ENCODE measurements at places on chromosomes 13 and 19.
A peak's percentile ranks its signal among the peaks of the same experiment; 100 is the strongest.

DNA sequence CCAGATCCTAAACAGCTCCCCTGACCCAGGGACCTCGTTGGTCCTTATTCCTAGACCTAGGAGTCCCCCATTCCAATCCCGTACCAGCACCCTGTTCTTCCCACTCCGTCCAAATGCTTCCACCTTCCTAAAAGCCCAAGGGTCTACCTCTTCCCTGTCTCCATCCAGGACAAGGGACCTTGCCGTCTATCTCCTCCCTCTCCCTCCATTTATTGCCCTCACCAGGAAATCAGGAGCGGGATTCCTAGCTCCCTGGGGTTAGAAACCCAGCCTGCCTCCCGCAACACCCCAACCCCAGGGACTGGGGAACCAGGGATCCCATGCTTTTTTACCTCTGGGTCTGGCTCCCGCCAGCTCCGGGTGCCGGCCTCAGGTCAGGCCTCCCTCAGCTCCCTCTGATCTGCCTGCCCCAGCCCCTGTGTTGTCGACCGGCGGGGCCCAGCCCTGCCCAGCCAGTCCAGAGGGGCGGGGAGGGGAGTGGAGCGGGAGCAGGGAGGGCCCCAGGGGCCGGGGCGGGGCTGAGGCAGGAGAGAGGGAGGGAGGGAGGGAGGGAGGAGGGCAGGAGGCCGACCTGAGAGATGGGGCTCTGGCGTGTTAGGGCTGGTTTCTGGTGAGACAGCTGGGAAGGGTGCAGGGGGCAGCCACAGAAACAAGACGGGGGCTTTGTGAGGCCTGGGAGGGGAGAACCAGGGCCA is at the start of gene B3GNT8:
TSS of gene B3GNT8 (minus strand) at position 423 of the 695 bp plus-strand sequence. CDS start 596 bp downstream, outside the sequence.
- DNase-seq = peak; percentile 30

GRCh38 chr19:45218911-45219743 is 26.1 kb downstream of the EXOC3L2 start:
- no peak for DNase-seq

- DNase-seq = no peak
Observed at GRCh38 chr19:54662730-54663129, at the start of gene LILRB4. Gene LILRB4, plus strand, starts transcription at chr19:54662985. Its CDS starts 49 bp downstream, at chr19:54663034.

DNA sequence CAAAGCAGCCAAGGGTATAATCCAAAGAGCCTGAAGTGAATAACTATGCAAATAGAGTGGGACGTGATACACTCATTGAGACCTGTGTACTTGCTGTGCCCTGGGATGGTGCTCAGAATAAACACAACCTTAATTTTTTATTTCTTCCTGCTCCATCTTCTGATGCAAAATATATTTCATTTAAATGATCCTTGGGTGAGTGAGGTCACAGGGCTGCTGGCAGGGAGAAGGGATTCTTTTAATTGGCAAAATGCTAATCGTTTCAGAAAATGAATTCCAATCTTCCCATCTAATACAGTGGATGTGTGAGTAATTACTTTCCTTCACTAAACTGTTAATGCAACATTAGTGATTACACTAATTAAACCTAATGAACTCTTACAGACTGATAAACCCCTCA is 63.5 kb downstream of the SIAH3 start:
- no peak for DNase-seq

DNA sequence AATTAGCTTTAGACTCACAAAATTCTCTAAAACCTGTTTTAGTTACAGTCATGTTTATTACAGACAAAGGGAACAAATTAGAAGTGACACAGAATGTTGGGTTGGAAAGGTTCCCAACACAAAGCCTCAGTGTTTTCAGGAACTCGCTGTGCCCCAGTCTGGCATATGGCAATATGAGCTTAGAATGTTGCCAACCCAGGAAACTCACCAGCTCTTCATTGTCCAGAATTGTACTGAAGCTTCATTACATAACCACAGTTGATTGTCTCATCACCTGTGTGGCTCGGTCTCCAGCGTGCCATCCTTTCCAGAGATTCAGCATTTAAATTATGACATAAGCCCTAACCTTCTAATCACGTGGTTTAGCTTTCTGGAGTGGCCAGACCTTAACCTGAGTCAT is 19.1 kb downstream of the ZNF264 start:
- no peak for DNase-seq

GRCh38 chr13:40457929-40458719 is 208.3 kb downstream of the FOXO1 start:
- DNase-seq = no peak

GRCh38 chr13:77874406-77874805 is 44.2 kb downstream of the EDNRB start:
- peak; percentile 24 for DNase-seq

DNA sequence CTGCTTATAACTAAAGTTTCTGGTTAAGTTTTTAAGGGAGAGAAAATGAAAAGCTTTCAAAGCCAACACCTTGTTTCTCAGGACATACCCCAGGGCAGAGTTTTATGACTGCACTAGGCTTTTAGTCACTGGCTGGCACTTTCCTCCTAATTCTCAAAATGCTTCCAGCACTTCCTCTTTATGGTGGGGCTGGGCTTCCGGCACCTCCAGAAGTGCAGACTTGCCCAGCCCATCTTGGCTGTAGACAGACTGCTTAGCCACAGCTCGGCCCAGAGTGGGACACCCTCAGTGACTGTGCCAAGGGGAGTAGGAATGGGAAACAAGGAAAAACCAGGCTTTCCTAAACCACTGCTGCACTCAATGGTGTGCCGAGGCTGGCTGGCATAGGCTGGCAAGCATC is 23.2 kb upstream of the GTF3A start:
- DNase-seq = no peak

GRCh38 chr19:47005164-47005641 is 14.4 kb upstream of the NPAS1 start:
- DNase-seq = no peak

DNA sequence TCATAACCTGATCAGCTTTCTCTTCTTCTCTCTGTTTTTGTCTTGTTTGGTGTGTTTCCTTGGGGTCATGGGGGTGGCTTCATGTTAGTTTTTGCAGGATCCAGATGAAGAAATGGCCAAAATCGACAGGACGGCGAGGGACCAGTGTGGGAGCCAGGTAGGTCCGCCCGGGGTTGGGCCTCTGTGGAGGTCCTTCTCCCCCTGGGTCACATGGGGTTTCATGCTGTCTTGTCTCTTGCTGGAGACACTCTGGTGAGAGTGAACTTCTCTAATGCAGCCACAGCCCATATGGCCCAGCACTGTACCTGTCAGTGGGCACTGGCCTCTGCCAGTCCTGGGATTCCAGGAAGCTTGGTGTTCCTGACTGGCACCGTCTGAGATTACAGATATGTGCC is 1.1 kb downstream of the CCNE1 start:
- no peak for DNase-seq

DNA sequence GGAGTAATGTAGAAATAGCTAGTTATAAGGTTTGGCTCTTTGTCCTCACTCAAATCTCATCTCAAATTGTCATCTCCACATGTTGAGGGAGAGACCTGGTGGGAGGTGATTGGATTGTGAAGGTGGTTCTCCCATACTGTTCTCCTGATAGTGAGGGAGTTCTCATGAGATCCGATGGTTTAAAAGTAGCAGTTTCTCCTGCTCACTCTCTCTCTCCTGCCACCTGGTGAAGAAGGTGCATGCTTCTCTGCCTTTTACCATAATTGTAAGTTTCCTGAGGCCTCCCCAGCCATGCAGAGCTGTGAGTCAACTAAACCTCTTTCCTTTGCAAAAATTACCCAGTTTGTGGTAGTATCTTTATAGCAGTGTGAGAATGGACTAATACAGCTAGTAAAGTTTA is 849.4 kb downstream of the DACH1 start:
- no peak for DNase-seq

DNA sequence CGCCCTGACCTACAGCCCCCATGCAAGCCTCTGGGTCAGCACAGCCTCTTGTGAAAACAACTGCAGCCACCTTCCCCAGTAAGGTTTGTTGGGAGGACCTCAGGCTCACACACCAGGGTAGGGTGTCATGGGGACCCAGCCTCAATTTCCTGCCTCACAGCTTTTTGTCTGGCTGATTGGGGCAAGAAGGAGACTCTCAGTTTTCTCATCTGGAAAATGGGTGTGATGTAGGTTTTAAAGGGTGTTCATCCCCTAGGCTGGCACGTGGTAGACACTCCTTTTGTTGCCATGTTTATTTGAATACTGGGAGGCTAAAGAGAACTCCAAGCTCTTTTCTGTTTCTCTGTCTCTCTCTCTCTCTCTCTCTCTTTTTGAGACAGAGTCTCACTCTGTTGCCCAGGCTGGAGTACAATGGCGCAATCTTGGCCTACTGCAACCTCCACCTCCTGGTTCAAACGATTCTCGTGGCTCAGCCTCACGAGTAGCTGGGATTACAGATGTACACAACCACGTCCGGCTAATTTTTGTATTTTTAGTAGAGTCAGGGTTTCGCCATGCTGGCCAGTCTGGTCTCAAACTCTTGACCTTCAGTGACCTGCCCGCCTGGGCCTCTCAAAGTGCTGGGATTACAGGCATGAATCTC is 18.2 kb upstream of the PLAUR start:
- no peak for DNase-seq

- DNase-seq = no peak
Observed at GRCh38 chr13:74187564-74187963, 53.4 kb upstream of the KLF12 start.

- no peak for DNase-seq
Observed at GRCh38 chr13:99389520-99390304, 82.5 kb upstream of the GPR183 start.

DNA sequence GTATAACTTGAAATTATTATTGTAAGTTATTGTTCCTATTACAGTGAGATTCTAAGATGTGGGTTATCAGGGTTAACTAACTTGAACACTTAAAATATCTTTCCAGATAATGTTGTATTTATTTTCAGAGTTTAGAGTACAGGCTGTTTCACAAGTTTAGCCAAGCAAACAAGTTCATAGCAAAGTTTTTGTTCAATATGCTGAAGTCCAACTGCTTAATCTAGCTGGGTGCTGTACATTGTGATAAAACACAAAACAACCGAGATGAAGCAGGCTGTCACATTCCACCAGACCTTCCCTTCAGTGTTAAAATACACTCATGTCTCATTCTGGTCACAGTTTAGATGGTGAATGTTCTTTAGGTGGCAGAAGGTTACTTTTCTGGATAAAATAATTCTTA is 148.0 kb upstream of the PCDH20 start:
- no peak for DNase-seq

DNA sequence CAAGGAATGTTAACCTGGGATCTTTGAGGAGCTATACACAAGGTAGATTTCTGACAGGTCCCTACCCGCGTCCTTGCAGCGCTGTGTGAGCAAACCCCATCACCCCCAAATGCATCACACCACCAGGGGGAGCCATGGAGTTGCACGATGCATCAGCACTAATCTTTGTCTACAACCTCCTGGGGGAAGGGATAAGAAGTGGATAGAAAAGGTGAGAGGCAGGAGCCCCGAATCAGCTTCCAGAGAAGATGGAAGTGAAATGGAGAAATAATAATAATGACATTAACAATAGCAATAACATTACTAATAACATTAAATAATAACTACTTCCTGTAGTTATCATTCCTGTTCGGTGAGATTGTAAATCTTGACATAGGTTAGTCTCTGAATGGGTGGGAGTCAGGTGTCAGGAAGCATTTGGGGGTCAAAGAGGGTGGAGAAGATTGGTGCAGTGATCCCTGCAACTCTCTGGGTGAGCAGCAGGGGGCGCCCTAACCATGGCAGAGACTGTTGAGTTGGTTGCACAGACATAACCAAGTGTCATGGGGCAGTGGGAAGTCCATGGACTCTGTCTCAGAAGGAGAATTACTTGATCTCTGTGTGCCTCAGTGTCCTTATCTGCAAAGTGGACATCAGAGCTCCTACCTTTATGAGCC is 16.5 kb downstream of the SIGLEC7 start:
- DNase-seq = no peak

- DNase-seq = no peak
Observed at GRCh38 chr19:29285878-29286277, 72.9 kb upstream of the UQCRFS1 start.

- DNase-seq = no peak
Observed at GRCh38 chr13:37485756-37486155, 112.8 kb downstream of the POSTN start.

GRCh38 chr13:112392719-112393118 is 16.6 kb downstream of the SPACA7 start:
- DNase-seq = no peak

GRCh38 chr13:51681037-51681678 is 96.9 kb downstream of the WDFY2 start:
- DNase-seq = peak; percentile 49

All from skeletal muscle cell (primary cell).